Body of pancreas (tissue), 4 donors: ENCODE measurements at places on chromosomes 1 and 21.

DNA sequence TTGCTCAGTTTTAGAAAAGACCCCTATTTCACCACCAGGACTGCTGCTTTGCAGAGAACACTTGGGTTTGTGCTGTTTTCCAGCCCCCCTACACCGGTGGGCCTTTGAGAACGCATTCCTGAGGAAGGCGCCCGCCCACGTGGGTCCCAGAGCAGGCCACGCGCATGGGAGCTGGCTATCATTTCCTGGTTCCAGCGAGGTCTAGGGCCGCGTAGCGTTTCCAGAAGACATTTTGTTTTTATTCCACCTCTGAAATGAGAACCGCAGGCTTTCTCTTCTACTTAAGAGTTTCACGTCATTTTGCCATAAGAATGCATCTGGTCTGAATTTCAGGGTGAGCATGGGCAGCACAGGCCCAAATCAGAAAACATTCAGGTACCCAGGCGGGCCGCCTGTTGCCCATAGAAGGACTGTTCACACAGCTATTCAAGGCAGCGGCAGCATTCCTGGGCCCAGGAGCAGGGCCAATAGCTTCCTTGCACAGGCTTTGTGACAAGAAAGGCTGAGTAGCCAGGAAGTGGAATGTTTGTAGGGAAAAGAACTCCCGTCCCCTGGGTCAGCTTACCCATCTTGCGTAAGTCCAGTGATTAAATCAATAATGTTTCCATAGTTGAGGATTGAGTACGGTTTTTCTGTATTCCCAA, 1.4 kb upstream of the KLHL21 start:
- peak; percentile 69 for DNase-seq

GRCh38 chr1:101316256-101316655, 79.4 kb downstream of the S1PR1 start:
- no peak for DNase-seq

- no peak for DNase-seq
These were observed 7.9 kb upstream of the FUBP1 start for GRCh38 chr1:77986810-77987209.

DNA sequence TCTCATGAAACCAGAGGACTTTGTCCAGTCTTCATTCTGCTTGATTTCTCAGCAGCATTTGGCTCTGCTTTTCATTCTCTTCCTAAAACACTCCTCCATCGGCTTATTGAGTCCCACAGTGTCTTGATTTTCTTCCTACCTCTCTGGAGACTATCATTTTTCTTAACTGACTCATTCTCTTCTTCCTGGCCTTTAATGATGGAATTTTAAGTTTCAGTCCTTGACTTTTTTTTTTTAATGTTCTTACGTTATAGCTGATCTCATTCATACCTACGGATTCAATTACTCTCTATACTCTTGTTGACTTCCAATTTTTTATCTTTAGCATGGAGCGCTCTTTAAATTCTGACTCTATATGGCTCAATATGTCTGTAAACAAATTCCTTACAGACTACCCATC, 111.1 kb downstream of the NEK7 start:
- no peak for DNase-seq

GRCh38 chr1:145960468-145961108, 2.8 kb upstream of the LIX1L start:
- DNase-seq: peak; percentile 67

GRCh38 chr1:221715321-221716169, 26.3 kb downstream of the DUSP10 start:
- peak; percentile 48 for DNase-seq

DNA sequence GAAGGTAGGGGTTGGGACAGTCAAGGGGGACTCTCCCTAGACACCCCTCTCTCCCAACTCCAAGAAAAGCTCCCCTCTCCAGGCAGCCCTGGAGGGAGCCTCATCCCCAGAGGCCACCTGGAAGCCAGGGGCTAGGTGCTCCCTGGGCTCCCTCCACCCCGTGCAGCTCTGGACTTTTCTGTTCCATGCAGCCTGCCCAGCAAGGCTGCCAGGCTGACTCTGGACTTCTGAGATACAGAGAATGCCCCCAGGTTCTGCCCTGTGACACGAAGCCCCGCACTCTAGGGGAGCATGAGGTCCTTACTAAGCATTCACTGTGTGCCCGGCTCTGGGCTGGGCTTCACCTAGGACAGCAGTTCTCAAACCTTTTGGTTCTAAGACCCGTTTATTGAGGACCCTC, 10.2 kb downstream of the SYT2 start:
- DNase-seq: no peak

- DNase-seq: no peak
These were observed 68.0 kb downstream of the LMX1A start for GRCh38 chr1:165288350-165289120.

- DNase-seq: no peak
These were observed 133.5 kb downstream of the CLIC6 start for GRCh38 chr21:34802180-34802899.

DNA sequence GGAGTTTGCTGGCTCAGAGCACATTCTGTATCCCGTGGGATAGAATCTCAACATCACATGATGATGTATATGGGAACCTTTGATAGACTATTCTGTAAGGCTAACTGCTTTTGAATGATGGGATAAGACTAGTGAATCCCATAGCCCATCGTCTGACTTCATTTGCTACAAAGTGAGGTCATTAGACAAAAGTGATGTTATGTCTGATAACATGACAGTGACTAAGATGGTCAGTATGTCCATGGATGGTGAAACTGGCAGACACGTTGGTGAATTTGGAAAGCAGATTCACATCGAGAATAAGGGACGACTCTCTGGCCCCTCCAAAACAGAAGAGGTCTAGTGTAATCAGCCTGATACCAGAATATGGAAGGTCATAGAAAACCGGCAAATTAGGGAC, 108.4 kb downstream of the HHAT start:
- DNase-seq: no peak

GRCh38 chr1:59020151-59020997, 236.5 kb upstream of the JUN start:
- peak; percentile 55 for DNase-seq

DNA sequence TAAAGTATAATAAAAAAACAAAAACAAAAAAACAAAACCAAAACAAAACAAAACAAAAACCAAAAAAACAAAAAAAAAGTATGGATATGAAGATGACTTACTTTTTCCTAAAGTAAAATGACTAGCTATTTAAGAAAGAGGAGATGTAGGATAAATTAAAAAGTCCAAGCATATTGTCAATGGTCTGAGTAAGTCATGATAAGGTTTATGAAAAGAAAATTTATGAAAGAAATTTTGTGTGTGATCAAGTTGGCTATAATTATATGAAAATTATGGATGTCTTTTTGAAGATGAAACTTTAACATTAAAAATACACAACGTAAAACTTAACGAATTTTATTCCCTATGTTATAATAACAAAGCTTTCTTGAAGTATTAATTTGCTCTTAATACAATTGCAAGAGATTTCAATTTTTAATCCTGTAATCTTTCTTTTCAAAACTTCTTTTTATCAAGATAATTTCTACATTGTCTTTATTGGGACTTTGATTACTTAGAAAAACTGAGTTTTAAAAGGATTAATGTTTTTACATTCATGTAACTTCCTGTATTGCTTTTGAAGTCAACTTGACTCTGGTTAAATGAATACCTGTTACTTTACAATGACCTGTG, 200.9 kb upstream of the IVNS1ABP start:
- no peak for DNase-seq

DNA sequence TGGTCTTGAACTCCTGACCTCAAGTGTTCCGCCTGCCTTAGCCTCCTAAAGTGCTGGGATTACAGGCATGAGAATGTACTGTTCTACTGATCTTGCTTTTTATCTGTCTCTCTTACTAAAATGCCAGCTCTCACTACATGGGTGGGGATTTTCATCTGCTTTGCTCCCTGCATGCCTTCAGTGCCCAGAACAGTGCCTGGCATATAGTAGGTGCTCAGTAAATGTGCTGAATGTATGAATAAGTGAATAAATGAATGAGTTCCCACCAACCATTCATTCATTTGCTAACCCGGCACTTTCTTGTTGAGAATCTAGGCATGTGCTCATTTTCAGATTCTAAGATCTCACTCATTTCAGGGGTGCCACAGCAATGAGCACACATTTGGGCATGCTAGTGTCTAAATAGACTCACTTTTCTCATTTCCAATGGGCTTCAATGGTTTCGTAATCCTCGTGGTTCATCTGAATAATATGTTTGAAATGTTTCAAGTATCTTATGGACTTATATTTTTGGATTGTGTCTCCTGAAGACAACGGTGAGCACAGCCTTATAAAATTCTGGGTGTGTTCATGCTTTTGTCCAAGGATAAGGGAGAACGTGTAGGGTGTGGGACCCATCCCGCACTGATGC, 7.6 kb downstream of the DHRS3 start:
- no peak for DNase-seq

DNA sequence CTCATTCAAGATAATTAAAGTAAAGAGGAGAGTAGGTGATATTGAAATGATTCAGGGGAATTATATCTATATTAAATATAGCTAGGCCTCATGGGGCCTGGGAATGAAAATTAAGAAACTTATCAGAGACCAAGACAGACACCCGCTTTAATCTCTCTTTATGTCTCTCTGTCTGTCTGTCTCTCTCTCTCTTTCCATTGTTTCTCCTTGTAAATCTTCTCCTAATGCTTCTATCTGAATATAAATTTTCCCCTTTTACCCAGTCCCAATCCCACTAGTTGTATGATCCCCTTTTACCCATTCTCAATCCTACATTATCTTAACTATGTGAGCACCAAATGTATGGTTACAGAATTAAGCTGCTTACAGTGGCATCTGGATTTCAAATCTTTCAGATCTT, 61.2 kb downstream of the RGS5 start:
- no peak for DNase-seq

DNA sequence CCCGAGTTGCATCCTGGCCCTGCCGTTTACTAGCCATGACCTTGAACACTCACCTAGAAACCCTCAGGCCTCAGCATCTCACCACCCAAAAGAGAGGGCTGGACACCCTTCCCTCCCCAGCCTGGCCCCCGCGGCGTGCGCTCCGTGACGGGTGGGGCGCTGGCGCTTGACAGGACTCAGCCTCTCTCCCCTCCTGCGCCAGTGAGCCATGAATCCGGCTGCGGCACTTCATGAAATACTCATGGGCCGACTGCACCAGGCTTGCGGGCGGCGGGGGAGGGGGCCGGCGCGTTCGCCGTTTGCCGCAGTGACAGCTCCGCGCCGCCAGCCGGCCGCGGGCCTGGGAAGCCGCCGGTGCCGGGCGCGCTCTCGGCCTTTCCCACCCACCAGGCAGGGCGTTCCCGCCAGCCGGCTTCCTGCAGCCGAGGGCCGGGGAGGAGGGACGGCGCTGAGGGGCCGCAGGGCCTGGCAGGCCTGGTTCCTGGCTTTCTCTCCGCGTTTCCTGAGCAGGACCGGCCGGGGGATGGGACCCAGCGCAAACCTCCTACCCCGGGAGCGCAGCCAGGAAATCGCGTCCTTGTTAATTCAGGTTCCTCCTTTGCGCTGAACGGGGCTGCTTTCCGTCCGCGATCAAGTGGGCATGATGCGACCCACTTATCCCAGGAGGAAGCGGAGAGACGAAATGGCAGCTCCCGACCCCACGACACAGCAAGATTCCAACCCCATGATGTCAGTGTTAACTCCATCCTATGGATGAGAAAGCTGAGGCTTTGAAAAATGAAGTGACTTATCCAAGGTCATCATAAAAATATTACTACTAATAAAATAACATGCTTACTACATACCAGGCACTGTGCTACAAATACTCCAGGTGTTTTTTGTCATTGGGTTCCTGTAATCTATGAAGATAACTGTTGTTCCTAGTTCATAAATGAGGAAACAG, 9.1 kb upstream of the LUZP1 start:
- DNase-seq: peak; percentile 70

DNA sequence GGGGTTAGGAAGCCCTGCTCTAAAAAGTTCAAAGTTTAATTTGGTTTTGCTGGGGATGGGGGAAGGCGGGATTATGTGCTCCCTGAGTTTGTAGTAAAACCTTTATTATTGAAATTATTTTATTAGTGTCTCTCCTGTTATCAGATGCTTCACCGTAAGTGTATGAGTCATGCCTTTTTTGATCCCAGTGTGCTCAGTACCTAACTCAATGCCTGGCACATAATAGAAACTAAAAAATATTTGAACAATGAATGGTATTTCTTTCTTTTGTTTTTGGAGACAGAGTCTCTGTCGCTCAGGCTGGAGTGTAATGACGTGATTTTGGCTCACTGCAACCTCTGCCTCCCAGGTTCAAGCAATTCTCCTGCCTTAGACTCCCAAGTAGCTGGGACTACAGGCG, 6.4 kb downstream of the SNRPE start:
- DNase-seq: no peak

- no peak for DNase-seq
These were observed 9.2 kb downstream of the FASLG start for GRCh38 chr1:172668097-172668496.

DNA sequence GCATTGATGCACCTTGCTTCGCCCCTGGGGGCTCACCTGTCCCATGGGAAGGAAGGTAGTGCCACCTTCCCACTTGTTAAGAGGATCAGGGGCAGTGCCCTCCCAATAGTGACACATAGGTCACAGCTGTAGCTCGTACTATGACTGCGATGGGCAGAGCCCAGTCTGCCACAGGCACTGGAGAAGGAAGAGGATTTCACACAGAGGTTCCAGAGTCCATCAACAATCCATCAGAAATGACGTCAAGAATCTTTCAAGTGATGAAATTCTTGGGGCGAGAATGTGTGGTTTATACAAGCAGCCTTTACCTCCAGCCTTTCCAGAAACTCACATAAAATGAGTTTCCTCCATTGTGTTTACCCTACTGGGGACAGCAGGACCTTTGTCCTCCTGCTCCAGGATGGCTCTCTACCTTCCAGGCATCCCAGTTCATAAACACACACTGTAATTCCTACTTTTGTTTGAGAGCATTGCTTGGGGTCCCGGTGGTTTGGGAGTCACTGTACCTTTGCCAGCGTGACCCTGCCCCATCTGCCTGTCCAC, 260.6 kb upstream of the VAMP3 start:
- no peak for DNase-seq

DNA sequence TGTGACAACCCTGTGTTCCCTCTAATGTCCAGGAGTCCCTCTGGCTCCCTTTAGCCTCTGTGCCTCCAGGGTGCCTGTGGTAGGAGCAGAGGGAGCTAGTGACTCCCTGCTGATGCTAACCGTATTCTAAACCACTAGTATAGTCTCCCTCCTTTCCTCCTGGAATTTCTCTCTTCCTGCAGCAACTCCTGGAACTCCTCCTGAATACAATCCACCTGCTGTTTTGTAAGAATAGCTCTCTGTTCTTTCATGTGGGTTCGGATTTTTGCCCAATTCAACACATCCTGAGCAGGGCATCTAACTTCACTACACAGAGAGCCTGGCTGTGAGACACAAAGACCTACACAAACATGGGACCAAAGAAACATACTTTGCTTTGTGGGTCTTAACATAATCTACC, 107.9 kb downstream of the RUNX1 start:
- no peak for DNase-seq

DNA sequence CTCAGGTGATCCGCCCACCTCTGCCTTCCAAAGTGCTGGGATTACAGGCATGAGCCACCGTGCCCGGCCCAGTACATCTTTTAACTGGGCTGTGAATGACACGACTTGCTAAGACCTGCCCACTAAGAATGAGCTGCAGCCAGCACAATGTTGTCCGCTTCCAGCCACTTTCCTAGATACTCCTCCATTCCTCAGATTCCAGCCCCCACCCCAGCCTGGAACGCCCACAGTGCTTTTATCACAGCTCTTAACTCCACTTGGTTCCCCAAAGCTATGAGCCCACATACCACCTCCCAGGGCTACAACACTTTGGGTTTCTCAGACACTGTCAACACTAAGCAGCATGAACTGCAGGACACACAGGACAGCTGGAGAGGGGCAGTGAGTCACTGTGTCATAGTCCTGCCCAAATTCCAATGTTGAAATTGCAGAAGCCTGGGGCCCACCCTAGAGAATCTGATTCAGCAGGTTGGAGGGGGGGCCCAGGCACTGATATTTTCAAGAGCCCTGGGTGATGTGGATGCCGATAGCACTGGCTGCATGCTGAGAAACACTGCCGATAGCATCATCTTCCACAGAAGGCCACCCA, 58.0 kb downstream of the ACBD3 start:
- no peak for DNase-seq
